Stimulated activated CD4-positive, alpha-beta T cell treated with anti-CD3 and anti-CD28 coated beads, Interleukin-2, amount 100 ng/mL, for 4 hours (primary cell): ENCODE measurements at places on chromosomes 7 and 10.

GRCh38 chr7:154856733-154857132, 146.2 kb downstream of the PAXIP1 start:
- no peak for DNase-seq

- DNase-seq = no peak
Measured at GRCh38 chr7:42010751-42011150, 226.3 kb downstream of the GLI3 start.

- no peak for DNase-seq
Measured at GRCh38 chr10:110912374-110912773, 6.6 kb downstream of the BBIP1 start.

- no peak for DNase-seq
Measured at GRCh38 chr10:4683137-4683536, 142.9 kb upstream of the AKR1E2 start.
